ENCODE measurements at places on chromosomes 3 and 15.

DNA sequence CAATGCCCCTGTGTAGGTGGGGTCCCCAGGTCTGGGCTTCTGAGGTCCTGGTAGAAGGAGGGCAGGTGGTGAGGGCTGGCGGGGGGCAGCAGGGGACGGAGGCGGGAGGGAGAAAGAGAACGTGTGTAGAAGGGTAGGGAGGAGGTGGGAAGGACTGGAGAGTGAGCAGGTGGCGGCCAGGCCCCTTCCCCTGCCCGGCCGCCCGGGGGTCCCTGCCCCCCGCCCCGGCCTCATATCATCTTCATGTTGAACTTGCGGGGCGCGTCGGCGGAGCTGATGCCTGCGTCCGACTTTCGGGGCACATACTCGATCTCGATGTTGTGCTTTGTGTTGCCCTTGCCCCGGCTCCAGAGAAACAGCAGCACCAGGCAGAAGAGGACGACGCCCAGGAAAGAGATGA is 18.9 kb downstream of the LINGO1 start:
- DNase-seq, result no peak

DNA sequence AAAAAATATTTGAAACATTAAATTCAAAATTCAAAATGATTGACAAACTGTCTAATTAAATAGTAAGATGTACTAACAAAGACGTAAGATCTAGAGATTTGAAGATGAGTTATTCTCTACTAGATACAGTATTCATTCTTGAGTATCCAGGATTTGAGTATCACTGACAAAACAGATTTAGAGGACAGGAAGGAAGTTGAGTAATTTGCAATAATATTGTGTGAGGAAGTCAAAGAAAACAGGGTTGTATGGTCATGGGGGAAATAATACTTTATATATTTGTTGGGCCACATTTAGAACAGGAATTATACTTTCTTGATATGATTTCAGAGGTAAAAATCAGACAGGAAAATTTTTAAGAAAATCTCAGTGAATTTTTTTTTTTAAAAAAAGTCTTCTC is 393.1 kb upstream of the CDIN1 start:
- DNase-seq, result no peak

GRCh38 chr3:188590557-188590956 is 436.6 kb downstream of the LPP start:
- DNase-seq, result no peak

GRCh38 chr3:111471831-111472230 is 70.2 kb upstream of the CD96 start:
- no peak for DNase-seq

- DNase-seq, result no peak
Measured at GRCh38 chr3:43010638-43011037, 31.5 kb downstream of the GASK1A start.

- no peak for DNase-seq
Measured at GRCh38 chr3:68447885-68448284, 484.5 kb downstream of the TAFA4 start.

DNA sequence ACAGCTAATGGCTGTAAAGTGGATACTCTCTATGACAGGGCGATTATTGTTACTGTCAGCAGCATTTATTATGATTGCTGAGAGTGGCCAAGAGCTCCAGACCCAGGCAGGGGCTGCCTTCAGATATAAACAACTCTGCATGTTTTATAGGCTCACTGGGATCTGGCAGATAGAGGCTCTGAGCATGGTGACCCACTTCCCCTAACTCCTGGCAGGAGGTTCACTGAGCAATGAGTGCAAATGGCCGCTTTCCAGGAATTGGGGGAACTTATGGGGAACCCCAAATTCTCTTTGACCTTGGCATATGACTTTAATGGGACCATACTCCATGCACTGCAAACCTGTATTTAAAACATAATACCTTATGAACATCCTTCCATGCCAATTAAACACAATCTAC is 59.0 kb downstream of the SCN5A start:
- DNase-seq, result no peak

GRCh38 chr3:20141316-20141715 is 44.7 kb downstream of the SGO1 start:
- no peak for DNase-seq

DNA sequence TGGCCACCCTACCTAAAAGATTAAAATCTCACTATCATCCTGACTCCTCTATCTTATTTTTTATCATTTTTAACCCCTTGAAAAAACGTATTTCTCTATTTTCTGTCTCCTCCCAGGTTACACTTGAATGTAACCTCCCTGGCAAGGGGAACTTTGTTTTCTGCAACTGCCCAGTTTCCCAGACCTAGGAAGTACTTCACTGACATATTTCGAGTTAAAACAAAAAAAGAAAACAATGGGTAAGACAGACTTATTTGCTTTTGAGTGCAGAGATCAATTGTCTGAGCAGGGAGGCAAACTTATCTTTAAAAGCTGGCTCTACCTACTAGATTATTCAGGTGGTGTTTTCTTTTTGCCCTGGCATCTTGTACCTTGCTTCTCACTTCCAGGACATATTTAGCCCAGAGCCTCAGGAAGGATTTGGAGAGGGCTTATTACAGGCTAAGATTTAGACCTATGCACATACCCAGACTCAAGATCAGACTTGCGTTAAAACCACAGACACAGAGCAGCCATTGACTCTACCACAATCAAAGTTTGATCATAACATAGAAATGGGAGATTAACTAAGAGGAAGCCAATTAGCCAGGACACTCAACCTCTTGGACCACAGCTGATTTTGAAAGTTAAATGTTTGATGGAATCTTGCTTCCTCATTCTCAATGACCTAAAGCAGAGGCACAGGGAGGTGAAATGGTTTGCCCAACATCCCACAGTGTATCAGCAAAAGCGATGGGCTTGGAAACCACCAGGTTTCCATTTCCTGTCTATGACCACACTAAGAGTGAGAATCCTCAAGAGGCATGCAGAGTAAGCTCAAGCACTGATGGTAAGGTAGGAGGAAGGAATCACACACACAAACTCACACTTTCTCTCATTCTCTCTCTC is 169.5 kb upstream of the THBS1 start:
- DNase-seq, result no peak

DNA sequence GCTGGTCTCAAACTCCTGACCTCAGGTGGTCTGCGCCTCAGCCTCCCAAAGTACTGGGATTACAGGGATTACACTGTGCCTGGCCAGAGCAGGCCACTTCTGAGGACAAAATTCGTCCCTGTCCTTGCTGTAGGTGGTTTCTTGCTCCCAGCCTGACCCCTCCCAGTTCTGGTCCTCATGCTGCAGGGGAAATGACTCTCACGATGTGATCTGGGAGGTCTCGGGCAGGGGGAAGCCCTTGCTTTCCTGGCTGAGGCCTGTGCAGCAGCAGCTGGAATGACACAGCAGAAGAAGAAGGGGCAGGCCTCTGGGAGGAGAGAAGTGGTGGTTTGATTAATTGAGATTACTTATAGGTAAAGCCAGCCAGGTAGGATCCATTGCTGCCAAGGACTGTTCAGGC is 39.3 kb downstream of the MEGF11 start:
- no peak for DNase-seq

- DNase-seq, result no peak
Measured at GRCh38 chr15:34331809-34332208, 5.8 kb downstream of the SLC12A6 start.

GRCh38 chr3:127588806-127589577 is 1.5 kb downstream of the TPRA1 start:
- no peak for DNase-seq

DNA sequence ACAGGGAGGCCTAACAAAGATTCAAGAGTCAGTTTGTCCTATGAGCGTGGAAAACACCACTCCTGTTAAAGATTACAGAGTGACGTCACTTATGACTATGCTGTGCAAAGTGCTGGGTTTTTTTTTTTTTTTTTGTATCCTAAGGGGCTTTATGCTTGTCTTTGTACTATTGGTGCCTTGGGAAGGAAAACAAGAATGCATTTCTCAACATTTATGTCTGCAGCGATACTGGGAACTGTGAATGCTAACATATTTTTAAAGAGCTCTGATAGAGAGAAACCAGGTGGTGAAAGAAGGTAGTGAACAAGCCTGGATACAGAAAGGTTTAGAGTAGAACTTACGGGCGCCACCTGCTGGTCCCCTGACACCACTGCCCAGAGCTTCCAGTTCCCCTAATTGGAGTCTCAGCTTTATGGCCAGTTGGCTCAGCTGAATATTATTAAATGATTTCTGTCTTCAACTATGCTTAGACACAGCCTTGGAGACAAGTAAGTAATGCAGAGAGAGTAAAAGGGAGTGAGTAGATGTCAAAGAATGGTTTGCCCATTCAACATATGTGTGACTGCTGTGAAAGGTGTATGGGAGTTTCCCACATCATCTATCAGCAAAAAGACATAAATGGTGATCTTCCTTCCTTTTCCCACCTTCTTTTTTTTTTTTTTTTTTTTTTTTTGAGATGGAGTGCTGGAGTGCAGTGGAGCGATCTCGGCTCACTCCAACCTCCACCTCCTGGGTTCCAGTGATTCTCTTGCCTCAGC is 807.9 kb upstream of the CFAP20DC start:
- DNase-seq, result peak; percentile 73

DNA sequence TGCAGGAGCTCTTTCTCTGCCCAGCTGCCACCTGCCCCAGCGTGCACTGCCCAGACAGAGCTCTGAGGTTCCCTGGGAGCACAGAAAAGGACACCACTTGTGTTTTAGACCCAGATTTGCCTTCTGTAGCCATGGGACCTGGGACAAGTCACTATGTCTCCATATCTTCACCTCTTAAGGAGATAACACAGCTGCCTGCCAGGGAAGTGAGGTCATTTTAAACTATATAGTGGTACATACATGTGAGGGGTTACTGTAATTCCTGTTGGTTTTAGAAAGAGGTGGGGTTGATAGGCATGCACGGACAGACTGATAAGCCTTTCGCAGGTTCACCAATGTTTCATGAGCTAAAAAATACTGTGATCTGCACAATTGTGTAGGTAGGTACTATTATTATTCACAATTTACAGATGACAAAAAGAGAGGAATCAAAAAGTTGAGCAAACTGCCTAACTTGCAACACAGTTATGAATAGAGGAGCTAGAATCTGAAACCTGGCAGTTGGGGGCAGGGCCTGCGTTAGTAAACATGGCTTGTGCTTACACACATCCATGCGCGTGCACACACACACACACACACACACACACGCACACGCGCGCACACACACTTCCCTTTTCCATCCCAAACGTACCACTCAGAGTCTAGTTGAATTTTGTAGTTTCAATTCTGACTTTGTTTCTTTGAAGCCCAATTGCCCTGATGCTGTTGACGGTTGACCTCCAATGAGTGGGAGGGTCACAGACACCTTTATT is 193.6 kb downstream of the FAM43A start:
- DNase-seq, result no peak

GRCh38 chr15:65612616-65612946 is 1.6 kb upstream of the INTS14 start:
- DNase-seq, result no peak

GRCh38 chr3:17357035-17357710 is 385.3 kb downstream of the TBC1D5 start:
- no peak for DNase-seq

DNA sequence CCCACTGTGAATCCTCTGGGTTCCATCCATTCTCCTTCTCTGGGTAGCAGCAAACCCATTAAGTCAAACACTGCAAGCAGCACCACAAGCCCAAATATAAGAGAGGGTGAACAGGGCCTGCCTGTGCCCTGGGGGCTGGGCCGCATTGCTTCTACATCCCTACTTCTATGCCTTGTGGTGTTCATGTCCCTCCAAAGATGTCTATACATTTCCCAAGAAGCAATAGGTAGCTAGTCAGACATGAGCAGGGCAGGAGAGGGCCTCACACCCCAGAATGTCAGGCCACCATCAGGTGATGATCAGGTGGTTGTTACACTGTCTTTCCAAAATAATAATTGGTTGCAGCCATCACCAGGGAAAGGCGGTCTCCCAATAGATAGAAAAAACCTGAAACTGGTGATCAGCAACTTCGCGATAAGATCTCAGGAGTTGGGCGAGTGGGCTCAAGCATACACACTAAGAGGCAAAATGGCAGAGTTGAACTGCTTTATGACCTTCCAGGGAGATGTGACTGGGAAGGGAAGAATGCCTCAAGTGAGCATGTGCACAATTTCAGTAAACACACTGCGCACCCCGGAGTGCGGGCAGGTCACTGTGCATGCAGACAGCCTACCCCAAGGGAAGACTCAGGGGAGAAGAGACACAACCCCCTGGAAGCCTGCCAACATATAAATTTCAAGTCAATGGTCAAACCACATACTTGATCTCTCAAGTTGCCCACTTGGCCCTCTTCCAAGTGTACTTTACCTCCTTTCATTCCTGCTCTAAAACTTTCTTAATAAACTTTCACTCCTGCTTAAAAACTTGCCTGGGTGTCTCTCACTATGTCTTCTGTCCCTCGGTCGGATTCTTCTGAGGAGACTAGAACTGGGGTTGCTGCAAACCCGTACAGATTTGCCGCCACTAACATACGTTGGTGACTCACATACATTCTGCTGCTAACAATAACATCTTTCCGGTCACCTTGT is 39.9 kb downstream of the KLF15 start:
- DNase-seq, result no peak

DNA sequence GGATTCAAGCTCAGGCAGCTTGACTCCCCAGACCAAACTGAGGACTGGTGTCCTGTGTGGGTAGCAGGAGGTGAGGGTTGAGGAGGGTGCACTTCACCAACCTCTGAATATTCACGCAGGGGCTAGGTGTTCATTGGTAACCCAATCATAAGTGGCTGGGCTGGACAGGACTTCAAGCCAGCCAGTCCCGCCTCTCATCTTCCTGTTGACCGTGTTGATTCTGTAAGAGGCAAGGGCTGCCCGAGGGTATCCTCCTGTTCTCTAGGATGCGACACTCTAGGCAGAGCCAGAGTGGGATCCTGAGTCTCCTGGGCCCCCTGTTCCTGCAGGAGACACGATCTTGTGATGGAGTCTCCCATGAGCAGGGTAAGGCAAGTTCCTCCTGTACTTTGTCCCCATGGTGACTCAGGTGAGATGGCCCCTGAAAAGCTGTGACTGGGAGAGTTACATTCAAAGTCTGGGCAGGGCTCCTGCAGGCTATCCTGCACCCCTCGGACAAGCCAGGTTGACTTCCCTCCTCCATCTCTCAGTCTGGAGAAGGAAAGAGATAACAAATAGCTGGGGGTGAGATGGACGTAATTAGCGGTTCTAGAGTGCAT is 58.1 kb upstream of the POMGNT2 start:
- DNase-seq, result no peak

GRCh38 chr3:189588475-189589178 is 42.6 kb upstream of the TP63 start:
- DNase-seq, result no peak

GRCh38 chr15:52805351-52806283 is 15.5 kb upstream of the ONECUT1 start:
- DNase-seq, result no peak

DNA sequence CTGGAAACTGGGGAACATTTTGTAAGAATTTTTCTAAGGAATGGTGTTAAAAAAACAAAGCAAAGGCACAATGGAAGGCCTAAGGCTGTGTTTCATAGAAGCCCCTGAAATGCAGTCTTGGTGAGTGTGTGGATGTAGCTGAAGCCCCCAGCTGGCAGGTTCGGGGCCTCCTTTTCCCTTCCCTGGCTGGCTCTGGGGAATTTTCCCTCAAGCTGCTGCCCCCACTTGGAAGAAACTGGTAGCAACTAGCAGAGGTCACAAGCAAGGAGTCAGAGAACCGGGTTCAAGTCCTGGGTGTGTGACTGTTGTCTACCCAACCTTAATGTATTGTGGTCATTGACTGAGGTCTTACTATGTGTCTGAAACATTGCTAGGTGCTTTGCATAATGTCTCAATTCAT is 85.3 kb upstream of the MYZAP start:
- DNase-seq, result no peak
